ENCODE measurements at places on chromosomes 11 and 22.

DNA sequence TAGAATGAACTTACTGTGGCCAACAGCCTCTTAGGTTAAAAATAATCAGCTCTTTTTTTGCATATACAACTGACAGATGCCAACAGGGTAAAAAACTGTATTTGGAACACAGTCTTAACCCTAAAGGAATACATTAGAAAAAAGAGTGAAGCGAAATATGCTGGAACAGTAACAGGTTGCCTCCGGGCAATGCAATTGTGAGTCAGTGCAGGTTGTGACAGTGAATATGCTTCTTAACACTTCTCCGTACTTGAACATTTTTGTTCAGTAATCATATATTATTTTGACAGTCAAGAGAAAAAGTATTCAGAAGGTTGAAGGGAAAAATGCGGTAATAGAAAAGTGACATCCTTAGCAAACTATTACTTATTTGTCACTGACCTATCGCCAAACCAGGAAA, 98.5 kb downstream of the DBX1 start:
- DNase-seq: no peak

DNA sequence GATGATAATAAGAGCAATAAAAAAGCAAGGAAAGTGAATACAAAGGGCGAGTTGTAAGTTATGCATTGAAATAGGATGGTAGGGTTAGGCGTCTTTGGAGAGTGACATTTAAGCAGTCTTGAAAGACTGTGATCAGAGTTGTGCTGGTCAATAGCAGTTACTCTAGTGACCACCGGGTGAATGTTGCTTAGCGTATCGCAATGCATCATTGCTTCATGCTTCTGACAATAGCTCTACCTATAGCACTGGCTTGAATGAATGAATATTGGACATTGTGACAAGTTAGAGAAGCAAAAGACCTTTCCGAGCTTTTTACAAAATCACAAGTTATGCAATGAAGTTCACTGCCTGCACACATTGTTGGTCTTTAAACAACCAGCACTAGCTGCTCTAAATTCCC, 7.7 kb upstream of the OR8B12 start:
- DNase-seq: no peak

- no peak for DNase-seq
Observed at GRCh38 chr22:31342389-31343140, 3.6 kb downstream of the PATZ1 start.

GRCh38 chr11:72003776-72004171, 5.1 kb downstream of the IL18BP start:
- DNase-seq: no peak

DNA sequence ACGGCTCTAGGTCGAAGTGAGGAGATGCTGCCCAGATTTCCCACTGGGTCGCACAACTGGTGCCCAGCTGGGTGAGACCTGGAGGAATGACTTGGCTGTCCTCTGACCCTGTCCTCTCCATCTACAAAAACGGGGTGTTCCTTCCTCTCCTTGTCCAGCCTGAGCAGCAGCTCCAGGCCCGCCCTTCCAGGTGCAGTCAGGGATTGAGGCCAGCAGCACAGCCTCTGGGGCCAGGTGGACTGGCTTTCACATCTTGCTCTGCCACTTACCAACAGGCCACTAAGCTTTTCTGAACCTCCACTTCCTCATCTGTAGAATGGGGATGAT, 91.7 kb upstream of the LMO1 start:
- DNase-seq: no peak

DNA sequence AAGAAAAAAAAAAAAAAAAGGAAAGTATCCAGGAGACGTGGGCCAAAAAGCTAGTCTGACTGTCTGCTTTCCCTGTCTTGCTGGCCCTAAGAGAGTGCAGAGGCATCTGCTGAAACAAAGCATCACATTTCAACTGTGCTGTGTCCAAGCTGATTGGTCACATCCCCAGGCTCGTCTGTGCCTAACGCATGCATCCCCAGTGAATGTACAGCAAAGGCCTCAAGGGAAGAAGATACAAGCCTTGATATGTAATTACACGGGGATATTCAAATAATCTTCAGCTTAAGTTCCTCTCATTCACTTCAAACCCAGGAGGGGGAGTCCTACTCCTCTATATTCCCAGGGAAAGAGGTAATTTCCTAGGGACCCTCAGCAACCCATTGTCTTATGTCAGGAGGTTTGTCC, 5.4 kb upstream of the SORL1 start:
- no peak for DNase-seq

GRCh38 chr11:132590986-132591385, 941.3 kb downstream of the OPCML start:
- no peak for DNase-seq

GRCh38 chr11:91244912-91245311, 979.7 kb upstream of the FAT3 start:
- no peak for DNase-seq

Data from head of caudate nucleus (tissue), 42 donors.